Activated T-cell treated with anti-CD3 and anti-CD28 coated beads for 4 hours (primary cell): ENCODE measurements at places on chromosomes 5 and 9.

DNA sequence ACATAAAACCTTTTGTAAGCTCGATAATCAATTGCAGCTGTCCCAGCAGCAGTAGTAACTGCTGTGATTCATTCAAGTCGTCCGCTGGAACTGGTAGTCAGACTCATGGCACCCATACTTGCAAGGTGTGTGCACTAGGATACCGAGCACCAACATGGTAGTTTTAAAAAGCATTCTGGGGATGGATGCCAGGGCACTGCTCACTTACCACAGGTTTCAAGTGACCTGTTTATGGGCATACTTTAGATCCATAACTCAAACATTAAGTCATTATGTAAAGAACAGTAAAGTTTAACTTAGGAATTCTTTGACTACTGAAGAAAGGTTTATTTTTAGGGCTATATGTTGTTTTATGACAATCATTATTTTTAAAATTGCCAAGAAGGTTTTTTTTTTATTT, 2277.6 kb downstream of the MAT2B start:
- DNase-seq = no peak

- DNase-seq = no peak
These were observed 593 bp upstream of the NAA35 start for GRCh38 chr9:85940275-85940831.

- DNase-seq = no peak
These were observed 42.9 kb upstream of the GALNT10 start for GRCh38 chr5:154147666-154148065.

- DNase-seq = no peak
These were observed 25.8 kb downstream of the NSUN2 start for GRCh38 chr5:6606884-6607558.

- DNase-seq = no peak
These were observed 244.0 kb downstream of the YTHDC2 start for GRCh38 chr5:113757508-113757907.

DNA sequence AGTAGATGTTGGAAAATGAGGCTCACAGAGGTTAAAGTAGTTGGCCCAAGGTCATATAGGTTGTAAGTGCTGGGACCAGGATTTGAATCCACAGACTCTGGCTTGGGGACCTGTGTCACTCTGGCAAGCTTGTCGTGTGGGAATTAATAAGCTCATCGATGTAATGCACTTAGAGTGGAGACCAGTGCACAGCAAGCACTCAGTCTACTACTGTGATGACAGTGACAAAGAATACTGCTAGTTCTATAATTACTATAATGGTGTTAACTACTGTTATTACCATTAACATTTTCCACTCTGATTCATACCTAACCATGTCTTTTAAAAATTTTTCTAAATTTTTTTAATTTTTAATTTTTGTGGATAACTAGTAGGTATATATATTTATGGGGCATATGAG, 12.8 kb downstream of the PAM start:
- DNase-seq = no peak

DNA sequence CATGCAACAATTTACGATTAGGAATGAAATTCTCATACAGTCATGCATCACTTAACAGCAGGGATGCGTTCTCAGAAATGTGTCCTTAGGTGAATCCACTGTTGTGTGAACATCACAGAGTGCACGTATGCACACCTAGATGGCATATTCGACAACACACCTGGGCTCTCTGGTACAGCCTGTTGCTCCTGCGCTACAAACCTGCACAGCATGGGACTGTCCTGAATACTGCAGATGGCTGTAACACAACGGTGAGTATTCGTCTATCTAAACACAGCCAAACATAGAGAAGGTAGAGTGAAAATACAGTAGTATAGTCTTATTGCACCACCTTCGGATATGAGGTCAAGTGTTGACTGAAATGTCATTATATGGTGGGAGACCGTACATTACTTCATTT, 44.0 kb upstream of the LCP2 start:
- DNase-seq = no peak

DNA sequence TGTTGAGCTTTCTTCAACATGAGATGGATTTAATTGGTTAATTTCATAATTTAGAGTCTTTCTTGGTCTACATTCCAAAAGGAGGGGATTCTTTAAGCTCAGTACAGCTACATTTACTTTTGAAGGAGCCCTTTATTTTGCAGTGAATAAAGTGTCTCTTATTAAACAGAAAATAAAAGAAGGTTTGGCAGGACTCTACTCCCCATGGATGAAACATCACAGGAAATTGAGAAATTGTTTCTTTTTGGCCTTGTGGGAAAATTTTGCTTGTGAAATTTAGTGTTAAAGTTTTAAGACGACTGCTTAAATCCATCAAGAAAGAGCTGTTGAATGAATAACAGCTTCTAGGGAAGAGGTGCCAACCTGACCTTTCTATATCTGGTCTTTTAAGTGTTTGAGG, 187.7 kb downstream of the NTRK2 start:
- DNase-seq = no peak

DNA sequence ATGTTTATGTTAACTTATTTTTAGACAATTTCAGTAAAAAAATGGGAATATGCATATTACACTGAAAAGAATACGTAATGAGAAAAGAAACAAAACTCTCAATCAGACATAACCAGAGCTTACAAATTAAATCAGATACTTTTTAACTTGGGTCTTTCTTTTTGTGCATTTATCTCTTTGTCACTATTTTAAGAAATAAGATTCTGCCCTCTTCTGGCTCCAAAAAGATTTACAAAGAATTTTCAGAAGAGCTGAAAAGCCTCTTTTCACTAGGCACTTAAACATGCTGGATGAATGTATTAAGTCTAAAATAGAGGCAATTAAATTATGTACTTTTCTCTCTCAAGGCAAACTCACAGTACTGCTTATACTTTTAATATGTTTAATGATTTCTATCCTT, 55.5 kb downstream of the CEP120 start:
- no peak for DNase-seq

DNA sequence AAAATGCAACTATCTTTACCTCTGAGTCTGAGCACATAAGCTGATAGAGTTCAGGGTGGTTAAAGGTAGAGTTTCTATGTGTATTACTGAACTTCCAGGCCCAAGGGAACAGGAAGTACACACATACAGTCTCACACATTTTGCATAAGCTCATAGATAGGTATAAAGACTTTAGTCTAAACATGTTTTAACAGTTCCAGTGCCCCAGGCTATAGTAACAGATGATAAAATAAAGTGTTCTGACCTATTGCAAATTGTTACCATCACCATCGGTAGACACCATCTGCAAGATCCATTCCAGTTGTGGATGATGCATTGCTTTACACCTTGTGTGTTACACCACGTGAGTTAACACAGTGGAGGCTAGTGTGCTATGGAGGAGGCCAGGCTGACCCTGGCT, 95.8 kb downstream of the TMEM174 start:
- no peak for DNase-seq

DNA sequence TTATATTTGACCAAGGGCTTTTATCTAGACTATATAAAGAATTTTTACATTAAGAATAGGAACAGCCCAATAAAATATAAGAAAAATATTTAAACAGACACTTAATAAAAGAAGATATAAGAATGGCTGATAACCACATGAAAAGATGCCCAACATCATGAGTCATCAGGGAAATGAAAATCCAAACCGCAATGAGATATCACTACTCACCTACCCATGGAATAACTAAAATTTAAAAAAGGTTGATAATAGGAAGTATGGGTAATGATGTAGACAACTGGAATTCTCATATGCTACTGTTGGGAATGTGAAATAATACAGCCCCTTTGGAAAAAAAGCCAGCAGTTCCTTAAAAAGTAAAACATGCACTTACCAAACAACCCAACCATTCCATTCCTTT, 206.9 kb upstream of the PCSK5 start:
- no peak for DNase-seq
